ENCODE measurements at places on chromosomes 11 and 22.

DNA sequence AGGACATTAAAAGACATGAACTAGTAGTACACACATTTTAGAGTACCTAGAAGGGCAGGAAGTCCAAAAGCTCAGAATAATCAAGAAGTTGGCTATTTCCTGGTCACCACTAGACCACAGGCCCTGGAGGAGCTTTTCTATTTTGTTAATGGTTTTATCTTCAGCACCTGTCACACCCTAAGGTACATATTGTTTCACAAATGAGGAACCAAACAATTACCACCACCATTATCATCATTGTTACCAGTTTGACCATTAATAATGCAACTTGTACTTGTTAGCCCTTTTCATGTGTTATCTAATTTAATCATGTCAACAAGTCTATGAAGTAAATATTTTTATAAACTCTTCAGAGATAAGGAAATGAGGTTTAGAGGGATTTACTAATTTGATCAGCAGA, 4.9 kb downstream of the MRPL48 start:
- no peak for DNase-seq

DNA sequence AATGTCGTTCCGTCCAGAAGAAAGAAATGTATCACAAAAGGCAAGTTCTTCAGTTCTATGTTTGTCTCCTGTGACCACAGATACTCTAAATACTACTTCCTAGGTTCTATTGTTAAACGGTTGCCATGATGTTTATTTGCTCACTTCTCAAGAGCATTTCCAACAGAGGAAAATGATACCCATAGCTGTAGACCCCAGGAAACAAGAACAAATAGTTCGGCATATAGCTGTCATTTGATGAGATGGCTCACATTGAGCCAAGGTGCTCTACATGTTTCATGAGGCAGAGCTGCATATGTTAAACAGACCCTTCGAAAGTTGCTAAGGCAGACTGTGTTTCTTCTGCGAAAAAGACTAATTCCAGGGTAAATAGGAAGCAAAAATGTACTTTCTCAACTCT, 15.4 kb upstream of the ANGPTL5 start:
- no peak for DNase-seq

DNA sequence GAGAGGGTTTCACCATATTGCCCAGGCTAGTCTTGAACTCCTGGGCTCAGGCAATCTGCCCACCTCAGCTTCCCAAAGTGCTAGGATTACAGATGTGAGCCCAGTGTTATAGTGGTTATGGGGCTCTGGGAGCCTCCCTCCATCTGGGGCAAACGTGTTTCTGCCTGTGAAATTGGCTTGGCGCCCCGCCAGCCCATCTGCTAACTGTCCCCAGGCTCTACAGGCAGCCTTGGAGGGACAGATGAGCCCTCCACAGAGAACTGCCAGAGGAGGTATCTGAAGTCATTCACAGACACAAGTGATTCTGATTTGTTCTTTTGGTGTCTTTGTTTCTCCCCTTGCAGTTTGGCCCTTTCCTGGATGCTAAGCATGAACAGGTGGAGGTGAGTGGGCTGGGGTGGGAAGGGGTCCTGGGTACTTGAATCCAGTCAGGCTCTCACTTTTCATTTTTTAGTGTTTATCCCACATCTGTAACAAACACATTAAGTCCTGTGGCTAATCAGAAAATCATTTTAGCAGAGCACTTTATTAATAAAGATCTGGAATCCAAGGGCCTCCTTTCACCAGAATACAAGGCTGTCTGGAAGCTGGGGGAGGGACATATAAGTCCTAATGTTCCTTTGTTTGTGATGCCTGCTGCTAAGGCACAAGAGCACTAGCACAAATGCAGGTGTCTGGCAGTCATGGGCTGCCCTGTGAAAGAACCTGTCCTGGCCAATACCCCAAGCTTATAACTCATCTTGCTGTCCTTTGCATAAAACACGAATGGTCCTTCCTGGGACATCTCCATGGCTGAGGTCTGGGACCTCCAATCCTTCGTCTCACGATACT, 25.7 kb upstream of the CDC42EP2 start:
- no peak for DNase-seq

GRCh38 chr11:130472434-130472961, 24.1 kb downstream of the ADAMTS15 start:
- no peak for DNase-seq

DNA sequence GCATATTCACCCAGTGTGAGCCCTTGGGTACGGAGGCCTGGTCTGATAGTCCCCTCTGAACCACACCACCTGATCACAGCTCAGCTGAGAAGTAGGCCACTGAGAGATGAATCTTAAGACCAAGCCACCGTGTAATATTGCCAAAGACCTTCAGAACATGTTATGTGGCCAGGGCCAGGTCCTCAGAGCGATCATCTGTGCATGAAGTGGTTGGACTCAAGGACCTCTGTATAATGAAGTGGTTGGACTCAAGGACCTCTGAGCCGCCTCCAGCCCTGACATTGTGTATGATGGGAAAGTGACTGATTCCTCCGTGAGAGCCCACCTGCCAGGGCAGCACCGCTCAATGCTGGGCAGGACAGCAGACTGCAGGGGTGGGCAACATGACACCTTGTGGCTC, 70.2 kb downstream of the TP53I11 start:
- DNase-seq: no peak

DNA sequence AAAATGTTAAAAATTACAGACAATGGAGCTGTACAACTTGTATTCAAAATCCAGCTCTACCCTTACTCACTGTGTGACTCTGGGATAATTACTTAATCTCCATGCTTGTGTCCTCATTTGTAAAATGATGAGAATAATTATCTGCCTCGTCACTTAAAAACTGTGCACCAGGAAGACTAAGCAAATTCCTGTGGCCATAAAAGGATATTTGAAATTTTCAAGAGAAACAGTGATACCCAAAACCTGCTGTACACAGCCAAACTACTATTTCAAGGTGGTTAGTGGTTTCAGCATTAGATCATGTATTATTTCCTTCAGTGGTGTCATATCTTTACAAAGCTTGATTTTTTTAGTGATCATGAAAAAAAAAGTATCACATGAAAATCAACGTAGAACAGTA, 136.9 kb downstream of the METTL15 start:
- no peak for DNase-seq

DNA sequence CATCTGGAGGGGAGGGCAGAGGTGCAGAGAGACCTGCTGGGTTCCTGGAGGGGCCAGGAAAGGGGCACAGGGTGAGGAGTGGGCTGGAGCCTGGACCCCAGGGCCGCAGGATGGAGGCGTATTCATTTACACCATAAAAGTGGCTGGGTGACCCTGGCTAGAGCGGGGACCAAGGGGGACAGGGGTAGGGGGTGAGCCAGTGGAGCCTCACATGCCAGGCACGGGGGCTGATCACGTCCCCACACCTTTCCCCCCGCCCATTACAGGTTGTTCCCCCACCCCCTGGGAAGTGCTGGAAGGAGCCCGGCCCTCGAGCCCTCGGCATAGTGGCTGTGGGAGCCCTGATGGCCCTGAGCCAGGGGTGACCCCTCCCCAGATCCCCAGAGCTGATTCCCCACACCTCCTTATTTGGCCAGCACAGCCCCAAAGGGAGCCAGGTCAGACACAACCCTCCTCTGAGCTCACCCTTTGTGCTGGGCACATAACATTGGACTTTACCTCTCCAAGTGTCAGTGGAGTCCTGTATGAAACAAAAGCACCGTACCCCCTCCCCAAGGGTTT, 781 bp downstream of the TCIRG1 start:
- no peak for DNase-seq

GRCh38 chr22:50015451-50016307, 3.1 kb upstream of the IL17REL start:
- no peak for DNase-seq

- DNase-seq: no peak
Measured at GRCh38 chr11:63592975-63593395, 21.2 kb downstream of the PLAAT3 start.

- no peak for DNase-seq
Measured at GRCh38 chr11:82750643-82751139, 17.0 kb upstream of the FAM181B start.

- no peak for DNase-seq
Measured at GRCh38 chr11:92540096-92540495, 315.5 kb downstream of the FAT3 start.

DNA sequence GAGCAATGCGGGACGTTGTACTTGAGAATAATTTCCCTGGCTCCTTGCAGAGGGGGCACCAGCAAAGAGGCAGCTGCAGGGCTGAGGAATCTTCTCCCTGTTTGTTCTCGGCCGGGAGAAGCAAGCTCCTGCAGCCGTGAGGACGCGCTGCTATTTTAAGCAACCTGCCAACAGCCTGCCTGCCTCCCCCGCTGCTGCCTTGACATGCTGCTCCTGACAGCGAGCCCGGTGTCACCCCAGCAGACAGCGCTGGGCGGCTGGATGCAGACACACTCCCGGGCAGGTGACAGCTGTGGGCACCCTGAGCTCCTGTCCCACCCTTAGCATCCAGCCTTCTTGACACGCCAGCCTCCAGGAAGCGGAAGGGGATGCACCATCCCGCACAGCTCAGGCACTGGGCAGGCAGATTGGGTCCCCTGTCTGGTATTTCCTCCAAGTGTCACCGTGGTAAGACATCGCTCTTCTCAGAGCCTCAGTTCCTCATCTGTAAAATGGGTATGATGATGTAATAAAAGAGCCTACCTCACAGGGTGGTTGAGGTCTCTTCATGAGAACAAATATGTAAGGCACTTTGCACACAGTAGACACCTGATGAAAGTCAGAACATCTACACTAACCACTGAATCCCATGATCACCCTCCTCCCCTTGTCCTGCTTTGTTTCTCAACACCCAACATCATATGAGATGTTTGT, 530.6 kb downstream of the MN1 start:
- DNase-seq: no peak

DNA sequence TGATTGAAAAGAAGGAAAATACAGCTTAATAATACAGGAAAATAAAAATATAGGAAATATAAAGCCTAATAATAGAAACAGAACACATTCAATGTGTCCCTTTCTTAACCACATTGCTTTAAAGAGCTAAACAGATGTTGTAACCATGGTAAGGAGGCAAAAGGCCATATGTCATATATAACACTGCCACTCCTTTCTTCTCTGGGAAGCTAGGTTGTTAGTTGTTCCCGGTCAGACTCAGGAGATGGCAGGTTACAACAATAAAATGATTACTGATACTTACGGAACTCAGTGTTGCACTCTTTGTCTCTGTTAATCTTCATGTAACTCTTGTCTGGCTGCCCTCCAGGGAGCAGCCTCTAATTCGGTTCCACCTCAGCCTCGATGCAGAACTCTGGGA, 134.7 kb upstream of the PGR start:
- no peak for DNase-seq

GRCh38 chr11:66915046-66915832, 42.9 kb downstream of the PC start:
- DNase-seq: no peak
